ENCODE measurements at places on chromosomes 2 and 18. TPM values are rescaled to one million over a fixed set of nuclear protein-coding genes. Genes with fewer than 3 reads are reported as not detected.

The SRD5A2 gene
- not detected for total RNA-seq

The XPO1 gene
- total RNA-seq = 166 TPM

The STPG4 gene
- 0.31 TPM for total RNA-seq

The RTP5 gene
- not detected for total RNA-seq

The NLRC4 gene
- not detected for total RNA-seq

The PROKR1 gene
- total RNA-seq = not detected

The SDC1 gene
- total RNA-seq = 1.4 TPM

The CD226 gene
- 0.32 TPM for total RNA-seq

The ABCB11 gene
- total RNA-seq = under 0.01 TPM

Measured in bladder microvascular endothelial cell (primary cell).